ENCODE measurements at places on chromosomes 5 and 9.

GRCh38 chr5:127002390-127002789, 28.0 kb downstream of the MARCHF3 start:
- no peak for DNase-seq

- DNase-seq = no peak
These were observed 55.2 kb upstream of the AFAP1L1 start for GRCh38 chr5:149216496-149216895.

GRCh38 chr5:59437176-59437575, 456.4 kb downstream of the PDE4D start:
- no peak for DNase-seq

DNA sequence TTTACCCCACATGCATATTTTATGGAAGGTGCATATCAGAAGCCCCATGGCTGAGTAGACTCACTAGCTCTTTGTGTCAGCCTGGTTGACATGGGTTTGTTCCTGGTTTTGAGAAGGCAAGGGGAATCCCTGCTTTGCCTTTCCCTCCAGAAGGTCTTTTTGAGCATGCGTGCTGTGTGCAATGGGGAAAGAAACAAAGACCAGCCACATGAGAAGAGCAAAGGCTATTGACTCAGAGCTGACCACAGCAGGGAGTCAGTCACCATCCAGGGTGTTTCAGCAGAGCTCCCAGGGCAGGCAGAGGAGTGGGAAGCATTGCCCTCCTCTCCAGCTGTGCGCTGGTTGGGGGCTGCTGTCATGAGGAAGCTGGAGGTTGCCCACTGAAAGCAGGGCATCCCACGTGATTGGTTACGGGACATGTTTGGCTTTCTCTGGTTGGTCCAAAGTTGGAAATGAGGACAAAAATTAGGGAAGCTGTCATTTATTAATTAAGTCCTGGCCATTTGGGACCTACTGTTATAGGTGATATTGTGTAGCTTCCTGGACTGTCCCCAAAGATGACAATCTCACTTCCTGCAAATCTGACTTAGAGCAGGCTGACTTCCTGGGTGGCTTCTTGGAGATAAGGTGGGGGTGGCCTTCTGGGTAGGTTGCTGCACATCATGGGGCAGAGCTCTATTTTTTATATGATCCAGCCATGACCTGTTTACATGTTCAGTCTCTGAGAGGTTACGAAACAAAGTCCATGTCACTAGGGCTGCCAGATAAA, 48.9 kb upstream of the TDRD7 start:
- no peak for DNase-seq

GRCh38 chr9:3367185-3367584, 158.6 kb downstream of the RFX3 start:
- peak; percentile 23 for DNase-seq

DNA sequence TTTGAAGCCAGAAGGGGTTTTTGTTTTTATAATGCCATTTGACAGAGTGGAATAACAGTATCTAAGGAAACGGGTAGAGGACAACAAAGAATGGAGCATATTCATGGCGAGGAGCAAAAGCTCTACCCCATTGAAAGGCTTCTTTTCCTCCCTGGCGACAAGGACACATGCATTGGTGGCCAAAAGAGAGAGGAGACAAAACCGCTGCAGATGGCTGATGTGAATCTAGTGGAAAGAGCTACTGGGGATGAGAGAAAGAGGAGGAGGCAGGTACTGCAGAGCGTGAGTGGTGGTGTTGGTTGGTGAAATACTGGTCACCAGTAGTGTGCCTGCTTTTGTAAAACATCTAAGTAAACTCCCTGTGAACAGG, 491 bp downstream of the APC start:
- DNase-seq = no peak

DNA sequence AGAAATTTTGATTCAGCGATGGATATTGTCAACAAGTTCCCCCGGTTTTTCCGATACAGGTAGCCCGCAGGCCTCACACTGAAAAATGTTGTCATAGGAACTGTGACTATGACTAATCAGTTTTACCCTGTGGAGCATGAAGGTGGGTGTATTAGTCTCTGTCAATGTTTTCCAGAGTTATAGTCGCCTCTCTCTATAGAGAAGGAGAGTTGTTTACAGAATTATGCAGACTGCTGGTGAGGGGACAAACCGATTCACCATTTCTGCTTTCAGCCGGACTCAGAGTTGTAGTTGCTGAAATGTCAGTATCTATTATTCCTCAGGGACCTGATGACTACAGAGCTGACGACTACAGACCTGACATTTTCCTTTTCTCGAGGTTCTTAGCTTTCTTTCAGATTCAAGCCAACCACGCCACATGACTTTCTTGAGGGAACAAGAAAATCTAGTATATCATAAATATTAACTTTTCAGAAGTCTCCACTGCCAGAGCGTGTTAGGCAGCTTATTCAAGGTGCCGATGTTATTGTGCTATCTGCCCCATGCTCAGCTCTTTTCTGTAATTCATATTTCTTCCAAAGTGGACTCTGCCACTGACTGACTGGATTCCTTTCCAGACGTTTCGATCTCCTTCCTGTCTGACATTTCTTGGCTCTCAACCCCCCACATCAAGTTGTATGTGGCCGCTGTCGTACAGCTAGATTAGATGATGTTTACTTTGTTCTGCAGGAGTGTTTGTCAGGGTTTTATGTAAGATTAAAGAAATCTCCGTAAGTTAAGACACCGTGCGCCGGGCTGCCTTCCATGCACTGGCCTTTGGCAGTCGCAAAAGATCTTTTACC, 178.1 kb downstream of the FGF1 start:
- DNase-seq = no peak

- DNase-seq = no peak
These were observed 1.3 kb downstream of the PTCH1 start for GRCh38 chr9:95515272-95516113.

DNA sequence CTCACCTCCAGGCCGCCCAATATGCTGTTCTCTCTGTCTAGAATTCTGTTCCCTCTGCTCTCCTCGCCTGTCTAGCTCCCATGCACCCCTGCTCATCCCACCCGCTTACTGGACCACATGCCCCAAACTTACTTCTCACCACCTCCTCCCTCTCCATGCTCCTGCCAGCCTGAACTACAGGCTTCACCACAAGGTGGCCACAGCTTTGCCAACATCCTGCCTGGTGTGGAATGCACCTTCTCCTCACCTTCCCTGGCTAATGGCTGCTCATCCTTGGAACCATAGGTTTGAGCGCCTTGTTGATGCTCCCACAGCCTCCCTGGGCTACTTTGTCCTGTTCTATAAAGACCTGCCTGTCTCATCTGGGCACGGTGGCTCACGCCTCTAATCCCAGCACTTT, 9.6 kb downstream of the LAMC3 start:
- no peak for DNase-seq

DNA sequence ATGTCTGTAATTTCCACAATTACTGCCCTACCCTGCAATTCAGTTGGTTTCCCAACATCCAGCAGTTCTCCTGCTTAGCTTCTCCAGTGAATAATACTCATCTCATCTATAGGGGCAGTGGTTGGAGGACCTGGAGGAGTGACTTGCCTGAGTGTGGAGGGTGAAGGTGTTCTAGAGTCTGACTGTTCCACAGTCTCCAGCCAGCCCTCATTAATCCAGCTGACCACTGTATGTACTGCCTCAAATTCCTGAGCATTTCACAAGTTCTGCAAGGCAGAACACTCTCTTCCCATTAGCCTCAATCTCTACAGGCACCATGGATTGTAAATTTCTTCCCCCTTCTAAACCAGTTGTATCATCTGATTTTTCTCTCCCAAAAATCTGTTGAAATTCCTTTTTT, 147.4 kb upstream of the NFIL3 start:
- no peak for DNase-seq

GRCh38 chr5:73966451-73966850, 340.5 kb downstream of the ARHGEF28 start:
- DNase-seq = no peak

- no peak for DNase-seq
These were observed 37.4 kb downstream of the KIF2A start for GRCh38 chr5:62343428-62343827.

DNA sequence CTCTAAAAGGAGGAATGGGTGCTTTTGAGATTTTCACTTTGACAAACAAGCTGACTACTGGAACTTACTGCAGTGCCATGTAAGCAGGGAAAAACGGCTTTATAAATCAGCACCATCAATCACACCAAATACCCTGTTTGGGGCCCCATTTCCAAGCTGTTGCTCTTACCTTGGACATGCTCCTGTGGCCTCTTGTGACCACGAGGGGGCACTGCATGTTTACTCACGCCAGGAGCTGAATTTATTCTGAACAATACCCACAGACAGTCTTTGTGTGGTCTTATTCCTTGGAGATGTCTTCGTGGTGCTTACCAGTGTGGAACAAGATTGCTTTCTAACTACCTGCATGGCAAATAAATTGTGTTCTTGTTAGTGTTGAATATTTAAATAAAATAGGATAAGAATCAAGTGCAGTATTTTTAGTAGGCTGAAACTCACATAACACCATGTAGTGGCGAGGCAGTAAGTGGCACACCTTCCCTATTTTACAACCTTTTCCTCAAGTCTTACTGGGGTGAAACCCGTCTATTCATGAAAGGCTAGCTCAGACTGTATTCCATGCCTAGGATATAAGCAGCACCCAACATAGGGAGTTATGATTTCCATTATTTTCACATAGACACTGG, 155.5 kb upstream of the NMUR2 start:
- DNase-seq = peak; percentile 67

GRCh38 chr5:176400382-176401156, 12.0 kb downstream of the HIGD2A start:
- DNase-seq = no peak

- DNase-seq = no peak
These were observed 67.0 kb downstream of the UHRF2 start for GRCh38 chr9:6479959-6480358.
